HuH-7 (cell line): ENCODE measurements at places on chromosomes 5 and 9.

DNA sequence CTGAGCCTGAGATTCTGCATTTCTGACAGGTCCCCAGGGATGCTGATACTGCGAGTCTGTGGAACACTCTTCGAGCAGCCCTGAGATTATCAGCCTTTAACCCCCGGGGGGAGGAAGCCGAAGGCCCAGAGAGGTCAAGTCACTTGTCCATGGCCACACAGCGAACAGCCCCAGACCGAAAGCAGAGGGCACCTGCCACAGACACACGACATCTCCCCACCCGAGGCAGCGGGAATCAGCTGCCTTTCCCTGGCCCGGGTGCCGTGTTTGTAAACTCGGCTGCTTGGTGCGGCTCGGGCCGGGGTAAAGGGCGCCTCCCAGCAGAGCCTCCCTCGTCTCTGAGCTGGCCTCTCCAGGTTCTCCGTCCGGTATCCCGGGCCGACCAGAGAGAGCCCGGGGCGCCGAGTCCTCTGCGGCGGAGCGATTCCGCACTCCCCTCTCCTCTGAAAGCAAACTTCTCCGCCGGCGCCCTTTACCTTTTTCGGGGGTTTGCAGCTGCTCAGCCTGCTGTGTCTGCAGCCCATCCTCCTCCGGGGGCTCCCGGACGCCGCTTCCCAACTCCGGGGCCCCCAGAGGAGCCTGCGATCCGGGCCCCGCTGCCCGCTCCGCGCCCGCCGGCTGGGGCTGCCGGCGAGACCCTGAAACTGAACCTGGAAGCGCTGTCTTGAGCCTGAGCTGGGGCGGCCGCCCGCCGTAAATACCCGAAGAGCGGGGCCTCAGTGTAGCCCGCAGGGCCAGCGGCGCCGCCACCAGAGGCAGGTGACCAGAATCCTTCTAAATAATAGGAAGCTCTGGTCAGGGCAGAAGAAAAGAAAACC, at the start of gene CCDC69:
Gene CCDC69 (minus strand): TSS at position 646 of the 818 bp plus-strand sequence. CDS start 122 bp downstream, at position 524.
- peak; percentile 81 for DNase-seq

- peak; percentile 57 for DNase-seq
Observed at GRCh38 chr9:136572003-136572827, 26.4 kb upstream of the NOTCH1 start.

GRCh38 chr5:179438011-179438441, 92.8 kb upstream of the ADAMTS2 start:
- no peak for DNase-seq

- DNase-seq, result no peak
Observed at GRCh38 chr5:177470759-177471536, 2.5 kb downstream of the DBN1 start.

DNA sequence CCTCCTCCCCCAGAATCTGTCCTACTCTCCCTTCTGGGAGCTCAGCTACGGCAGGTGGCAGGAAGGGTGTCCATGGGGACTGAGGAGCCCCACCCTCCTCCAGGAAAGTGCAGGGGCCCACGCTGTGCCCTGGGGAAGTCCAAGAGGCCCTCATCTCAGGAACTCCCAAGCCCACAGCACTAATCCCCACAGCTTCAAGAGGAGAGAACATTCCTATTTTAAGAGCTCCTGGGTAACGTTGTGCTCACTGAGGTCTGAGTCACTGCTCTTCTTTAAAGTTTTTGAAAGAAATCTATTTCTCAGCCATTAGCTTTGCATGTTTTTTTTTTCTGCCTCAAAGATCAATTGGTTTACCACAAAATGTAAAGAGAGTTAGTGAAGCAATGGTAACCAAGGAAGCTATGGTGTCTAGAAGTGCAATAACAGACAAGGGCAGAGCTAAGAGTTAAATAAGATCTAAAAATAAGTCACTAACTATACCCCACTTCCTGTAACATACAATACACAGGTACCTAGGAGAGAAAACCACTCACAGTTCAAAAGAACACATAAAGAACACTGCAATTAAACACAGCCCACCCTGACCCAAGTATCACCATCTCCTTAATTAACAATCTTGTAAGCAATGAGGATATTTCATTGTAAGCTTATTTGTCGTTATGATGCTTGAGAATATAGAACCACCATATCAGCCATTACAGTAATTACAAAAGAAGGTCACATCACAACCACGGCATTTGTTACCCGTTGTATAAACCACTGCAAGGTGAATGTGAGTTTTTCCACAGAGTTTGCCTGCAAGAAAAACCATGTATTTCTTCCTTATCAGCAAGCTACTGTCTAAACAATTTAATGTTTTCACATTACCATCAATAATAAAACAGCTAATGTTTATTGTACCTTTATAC, 382.3 kb upstream of the SLC30A5 start:
- DNase-seq, result no peak

GRCh38 chr9:112789473-112789872, 38.9 kb downstream of the SNX30 start:
- DNase-seq, result no peak

DNA sequence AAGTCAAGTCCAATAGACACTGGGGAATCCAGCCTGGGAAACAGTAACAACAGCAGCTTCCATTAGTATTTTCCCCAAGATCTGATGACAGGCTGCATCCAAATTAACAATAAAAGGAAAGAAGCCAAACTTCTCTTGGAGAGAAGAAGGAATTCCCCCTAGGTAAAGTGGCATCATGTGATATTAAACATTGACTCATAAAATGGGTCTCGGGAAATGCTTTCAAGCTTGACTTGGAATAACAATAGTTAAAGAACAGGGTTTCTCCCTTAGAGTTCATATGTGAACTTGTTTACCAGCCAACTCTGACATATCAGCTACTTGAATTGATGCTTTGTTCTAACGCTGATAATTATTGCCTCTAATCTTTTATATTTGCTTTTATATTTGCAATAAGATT, 45.4 kb downstream of the ENTREP1 start:
- no peak for DNase-seq

DNA sequence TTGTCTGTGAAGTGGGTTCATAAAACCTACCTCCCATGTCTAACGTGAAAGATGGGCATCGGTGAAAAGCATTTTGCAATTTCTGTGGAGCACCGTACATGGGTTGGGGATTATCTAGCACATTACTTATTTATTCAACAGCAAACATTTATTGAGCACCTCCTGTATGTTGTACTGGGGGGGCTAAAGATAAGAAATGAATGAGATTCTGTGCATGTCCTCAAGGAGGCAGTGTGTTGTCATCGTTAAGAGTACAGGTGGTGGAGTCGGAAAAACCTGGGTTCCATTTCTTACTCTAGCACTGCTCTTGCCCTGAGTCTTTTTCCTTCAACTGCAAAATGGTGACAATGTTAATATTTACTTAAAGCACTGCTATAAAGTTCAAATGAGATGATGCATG, 30.4 kb upstream of the DENND1A start:
- DNase-seq, result no peak

DNA sequence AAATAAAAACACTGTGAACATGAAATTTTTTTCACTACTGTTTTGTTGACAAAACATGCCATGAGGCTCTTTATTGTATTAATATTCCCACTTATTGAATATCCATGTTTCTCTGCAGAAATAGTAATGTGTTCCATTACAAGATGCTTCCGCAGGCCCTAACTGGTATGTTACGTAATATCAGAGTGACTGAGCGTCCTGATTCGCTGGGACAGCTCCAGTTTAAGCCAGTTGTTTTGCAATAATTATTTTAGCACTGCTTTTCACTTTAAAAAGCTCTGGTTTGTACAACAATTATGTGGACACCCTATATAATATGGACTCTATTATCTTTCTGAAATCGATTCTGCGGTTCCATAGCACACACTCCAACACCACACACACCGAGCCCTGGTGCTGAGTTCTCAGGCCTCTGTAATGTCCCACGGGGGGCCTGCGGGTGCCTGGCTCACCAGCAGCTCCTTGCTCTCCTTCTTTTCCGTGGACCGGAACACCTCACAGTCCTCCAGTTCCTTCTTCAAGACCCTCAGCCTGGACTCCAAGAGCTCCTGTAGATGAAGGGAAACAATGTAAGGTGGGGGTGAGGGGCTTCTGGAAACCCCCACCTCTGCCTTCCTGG, 1.8 kb downstream of the TRIM7 start:
- DNase-seq, result no peak

DNA sequence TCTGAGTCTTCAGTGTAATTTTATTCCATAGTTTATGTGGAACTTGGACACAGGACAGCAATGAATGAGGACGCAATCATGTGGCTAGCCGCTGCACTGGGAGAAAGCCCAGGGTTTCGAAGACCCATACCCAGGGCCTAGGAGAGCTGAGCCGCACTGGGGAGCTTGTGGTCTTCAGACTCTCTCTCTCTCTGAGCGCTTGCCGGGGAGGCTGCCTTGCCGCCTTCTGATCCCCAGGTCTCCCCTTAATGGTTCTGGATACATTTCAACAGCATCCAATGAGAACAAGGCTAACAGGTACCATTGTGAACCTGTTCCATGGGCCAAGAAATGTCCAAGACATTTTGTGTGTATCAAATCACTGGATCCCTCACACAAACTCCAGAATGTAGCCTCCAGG, 383.4 kb downstream of the ICE1 start:
- no peak for DNase-seq

- DNase-seq, result no peak
Observed at GRCh38 chr5:143186623-143187022, 216.9 kb downstream of the NR3C1 start.

DNA sequence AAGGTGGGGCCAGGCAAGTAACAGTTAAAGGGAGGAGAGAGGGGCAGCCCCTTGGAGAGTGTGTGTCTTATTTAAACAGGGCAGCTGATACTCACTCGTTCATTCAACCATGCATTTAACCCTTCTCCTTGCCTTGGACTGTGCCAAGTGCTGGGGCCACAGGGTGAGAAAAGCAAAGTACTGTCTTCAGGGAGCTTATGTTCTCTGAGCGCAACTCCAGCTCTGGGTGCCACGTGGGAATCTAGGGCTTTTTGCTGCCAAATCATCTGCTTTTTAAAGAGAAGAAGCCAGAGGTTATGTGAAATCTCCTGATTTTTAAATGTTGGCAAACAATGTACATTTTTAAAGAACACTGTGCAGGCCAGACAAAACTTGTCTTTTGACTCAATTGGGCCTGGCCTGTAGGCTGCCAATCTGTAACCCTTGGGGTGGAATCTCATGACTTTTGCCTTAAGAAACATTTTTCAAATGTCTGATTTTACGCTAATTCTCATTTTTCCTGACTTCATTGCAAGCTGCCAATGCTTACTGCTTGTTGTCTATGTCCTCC, 157.8 kb downstream of the NTRK2 start:
- DNase-seq, result no peak

DNA sequence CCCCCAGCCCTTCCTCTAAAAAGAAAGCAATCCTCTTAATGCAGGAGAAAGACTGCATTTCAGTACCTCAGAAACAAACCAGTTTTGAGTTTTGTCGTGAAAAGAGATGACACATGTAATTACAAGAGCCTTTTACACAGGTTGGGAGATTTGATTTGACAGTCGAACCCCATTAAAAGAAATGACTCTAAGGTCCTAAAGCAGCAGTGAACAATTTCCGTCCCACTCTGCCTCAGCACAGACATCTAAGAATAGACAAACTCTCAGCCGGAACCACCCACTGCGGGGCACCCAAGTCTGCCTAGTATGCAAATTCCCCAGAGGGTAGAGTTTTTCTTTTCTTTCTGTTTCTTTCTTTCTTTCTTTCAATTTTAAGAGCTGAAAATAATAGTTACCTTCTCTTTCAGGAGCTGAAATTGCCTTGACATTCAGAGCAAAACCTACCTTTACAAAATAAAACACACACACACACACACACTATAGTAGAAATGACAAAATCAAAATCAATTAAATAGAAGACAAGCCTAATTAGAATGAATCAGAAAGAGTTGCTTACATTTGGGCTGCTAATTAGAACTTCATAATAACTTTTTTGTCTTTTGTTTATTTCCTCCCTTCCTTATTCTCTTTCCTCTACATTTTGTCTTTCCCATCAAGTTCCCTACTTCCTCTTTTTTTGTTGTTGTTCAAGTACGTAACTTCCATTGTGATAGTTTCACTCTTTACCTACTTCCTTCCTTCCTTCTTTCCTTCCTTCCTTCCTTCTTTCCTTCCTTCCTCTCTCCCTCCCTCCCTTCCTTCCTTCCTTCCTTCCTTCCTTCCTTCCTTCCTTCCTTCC, 65.1 kb downstream of the BASP1 start:
- DNase-seq, result no peak

DNA sequence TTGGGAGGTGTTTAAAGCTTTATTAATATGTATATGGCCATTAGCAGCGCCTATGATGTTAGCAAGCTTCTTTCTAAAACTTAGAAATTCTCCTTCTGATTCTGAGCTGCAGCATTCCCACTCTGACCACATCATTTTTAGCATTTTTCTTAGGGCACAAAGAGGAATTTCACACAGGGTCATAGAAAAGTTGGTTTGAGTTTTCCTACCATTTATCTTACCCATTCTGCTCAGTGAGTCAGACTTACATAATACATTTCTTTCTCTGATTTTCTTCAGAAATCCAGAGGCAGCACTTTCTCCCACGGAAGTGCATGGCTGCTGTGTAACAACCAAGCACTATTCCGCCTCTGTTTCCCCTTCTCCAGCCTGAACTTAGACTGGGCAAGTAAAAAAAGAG, 246.6 kb downstream of the ARL15 start:
- no peak for DNase-seq

DNA sequence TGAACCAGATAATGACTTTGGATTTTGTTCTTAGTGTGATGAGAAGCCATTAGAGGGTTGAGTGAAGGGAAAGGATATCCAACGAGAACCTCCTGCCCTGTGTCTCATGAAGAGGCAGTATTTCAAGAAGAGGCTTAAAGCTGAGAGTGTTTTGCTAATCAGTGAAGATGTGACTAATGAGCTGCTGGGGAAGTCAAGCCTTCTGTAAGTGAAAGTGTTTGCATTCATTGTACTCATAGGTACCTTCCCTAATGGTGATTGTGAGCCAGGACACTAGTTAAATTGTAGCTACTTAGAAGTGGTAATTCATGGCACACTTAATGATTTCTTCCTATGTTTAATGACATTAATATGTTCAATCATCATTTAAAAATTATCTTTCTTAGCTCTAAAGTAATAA, 23.7 kb downstream of the PIP5K1B start:
- no peak for DNase-seq

GRCh38 chr5:154970759-154971158, 29.9 kb downstream of the MRPL22 start:
- peak; percentile 11 for DNase-seq

- no peak for DNase-seq
Observed at GRCh38 chr5:35543408-35543807, 74.3 kb upstream of the SPEF2 start.

- DNase-seq, result no peak
Observed at GRCh38 chr5:122944051-122944450, 92.5 kb downstream of the PPIC start.

GRCh38 chr5:171750311-171750788, 35.3 kb upstream of the SMIM23 start:
- DNase-seq, result peak; percentile 44

GRCh38 chr9:113973963-113974413, 97.9 kb downstream of the ZNF618 start:
- DNase-seq, result no peak
